Urothelium cell line (cell line): ENCODE measurements at places on chromosomes 3 and 15.

DNA sequence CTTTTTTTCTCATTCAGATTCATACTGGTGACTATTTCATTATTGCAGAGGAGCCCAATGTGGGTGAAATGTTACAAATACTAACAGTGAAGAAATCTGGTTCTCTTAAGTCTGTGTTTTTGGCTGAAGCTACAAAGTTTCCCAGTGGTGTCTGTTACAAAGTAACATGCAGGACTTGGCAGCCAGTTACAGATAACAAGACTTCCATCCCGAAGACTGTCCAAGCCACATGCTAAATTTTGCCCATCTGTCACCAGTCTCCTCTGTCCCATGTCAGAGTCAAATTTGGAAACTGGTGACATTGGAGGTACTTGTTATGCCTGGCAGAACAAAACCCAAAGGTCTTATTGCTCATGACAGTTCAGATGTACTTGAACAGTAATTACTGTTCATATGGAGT is 269.2 kb upstream of the GOLIM4 start:
- no peak for DNase-seq

- DNase-seq = no peak
Observed at GRCh38 chr3:22714749-22715148, 488.4 kb upstream of the UBE2E2 start.

DNA sequence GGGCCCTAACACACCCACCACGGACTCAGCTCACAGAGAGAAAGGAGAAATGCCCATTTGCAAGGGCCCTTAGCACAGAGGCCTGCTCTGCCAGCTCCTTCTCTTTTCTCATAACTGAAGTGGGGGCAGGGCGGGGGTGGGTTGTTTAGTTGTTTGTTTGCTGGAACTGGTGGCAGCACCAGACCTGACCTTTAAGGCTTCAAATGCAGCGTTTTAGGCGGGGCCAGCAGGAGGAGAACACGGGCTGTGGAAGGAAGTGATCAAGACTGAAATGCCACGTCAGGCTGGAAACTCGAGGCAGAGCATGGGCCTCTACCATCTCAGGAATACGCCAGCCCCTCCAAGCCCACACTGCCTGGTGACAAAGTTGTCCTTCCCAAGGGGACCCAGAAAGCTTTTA is 9.3 kb downstream of the CACNA2D2 start:
- DNase-seq = no peak

DNA sequence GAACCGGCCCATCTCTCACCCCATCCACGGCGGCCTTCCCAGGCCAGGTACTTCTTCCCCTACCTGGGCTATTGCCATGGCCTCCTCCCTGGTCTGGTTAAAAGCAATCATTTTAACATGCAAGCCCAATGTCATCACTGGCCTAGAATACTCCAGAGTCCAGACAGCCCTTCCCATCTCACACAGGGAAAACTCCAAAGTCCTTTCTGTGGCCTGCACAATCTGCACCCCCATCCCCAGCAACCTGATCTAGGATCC is 45.8 kb upstream of the SLCO2A1 start:
- no peak for DNase-seq

DNA sequence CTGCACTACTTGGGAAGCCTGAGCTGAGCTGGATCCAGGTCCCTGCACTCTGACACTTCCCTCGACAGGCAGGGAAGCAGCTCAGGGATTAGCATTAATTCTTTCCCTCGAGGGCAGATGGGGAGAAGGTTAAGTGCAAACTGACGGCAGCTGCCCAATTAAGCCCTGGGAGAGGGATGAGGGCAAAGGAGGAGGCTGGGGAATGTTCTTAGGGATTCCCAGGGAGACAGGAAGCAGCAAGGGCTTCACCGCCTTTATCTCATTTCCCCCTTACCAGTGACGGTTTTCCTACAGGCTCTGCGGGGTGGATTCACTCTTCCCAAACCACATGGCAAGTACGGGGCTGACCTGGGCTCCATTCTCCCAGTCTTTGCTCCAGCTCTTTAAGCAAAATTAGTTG is 519.0 kb upstream of the PROK2 start:
- DNase-seq = no peak

DNA sequence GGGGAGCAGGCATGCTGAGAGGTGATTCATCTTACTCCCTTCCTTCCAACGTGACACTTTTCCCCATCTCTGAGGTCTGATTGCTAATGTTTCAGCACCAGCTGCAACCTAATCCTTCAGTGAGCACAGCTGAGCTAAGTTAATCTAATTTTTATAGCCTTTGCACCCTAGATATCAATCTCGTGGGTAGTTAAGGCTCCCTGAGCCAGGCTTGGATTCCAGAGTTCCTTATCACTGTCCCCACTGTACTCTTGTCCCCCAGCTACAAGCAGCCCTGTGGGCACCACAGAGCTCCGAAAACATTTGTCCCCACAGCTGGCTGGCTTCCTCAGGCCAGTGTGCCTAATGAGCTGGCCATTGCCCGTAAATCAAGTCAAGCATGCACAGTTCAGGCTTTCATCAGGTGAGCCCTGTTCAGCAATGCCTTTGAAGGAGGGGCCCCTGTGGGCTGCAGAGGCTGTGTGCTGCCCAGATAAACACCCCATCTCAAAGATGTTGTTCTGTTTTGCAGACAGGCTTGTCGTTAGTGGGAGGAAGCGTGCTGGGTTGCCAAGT is 376.9 kb upstream of the RASGRP1 start:
- no peak for DNase-seq

GRCh38 chr3:164683489-164683888 is 394.8 kb downstream of the SI start:
- DNase-seq = no peak

DNA sequence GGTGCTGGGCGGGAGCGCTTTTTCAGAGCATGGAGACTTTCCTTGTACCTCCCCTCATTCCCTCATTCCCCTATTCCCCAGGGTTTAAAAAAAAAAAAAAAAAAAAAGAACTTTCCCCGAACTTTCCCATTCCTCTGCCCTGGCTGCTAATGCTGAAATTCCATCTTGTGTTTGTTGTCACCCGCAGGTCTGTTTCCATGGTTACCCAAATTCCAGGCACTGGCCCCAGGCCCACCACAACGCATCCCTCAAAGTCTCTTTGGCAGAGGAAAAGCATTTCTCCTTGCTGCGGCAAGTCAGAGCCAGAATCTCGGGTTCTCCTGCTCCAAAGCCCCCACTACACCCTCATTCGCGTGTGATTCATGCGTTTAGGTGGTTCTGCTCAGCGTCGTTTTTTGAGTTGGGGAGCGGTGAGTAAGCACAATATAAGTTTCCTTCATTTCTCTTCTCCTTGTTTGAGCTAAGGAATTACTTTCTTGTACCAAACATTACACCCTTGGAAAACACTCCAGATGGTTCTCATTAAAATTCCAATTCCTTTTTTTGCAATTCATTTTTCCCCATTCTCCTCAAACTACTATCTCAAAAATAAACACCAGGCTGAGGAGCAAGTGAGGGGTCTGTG is 21.6 kb downstream of the ANAPC13 start:
- peak; percentile 66 for DNase-seq

- DNase-seq = no peak
Observed at GRCh38 chr15:62324382-62324781, 159.3 kb upstream of the C2CD4B start.

- DNase-seq = peak; percentile 45
Observed at GRCh38 chr3:157618075-157618760, 115.0 kb upstream of the VEPH1 start.

GRCh38 chr3:27431116-27431515 is 53.1 kb downstream of the SLC4A7 start:
- DNase-seq = peak; percentile 59
